ENCODE measurements at places on chromosomes 5 and 9.

DNA sequence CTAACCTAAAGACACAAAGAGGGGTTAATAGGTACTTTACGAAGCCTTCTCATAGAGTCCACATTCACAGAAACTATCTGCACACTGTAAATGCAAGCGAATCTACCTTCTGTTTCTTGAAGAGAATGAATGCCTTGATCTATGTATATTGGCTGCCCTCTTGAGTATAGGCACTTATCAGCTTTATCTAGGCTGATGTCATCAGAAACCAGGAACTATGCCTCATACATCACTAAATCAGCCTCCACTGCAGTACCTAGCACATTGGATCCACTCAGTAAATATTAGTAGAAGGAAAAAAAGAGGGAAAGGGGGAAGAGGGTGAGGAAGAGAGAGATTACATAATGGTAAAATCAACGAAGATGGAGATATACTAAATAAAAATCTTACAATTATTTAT is 477.1 kb downstream of the CAAP1 start:
- DNase-seq, result no peak

DNA sequence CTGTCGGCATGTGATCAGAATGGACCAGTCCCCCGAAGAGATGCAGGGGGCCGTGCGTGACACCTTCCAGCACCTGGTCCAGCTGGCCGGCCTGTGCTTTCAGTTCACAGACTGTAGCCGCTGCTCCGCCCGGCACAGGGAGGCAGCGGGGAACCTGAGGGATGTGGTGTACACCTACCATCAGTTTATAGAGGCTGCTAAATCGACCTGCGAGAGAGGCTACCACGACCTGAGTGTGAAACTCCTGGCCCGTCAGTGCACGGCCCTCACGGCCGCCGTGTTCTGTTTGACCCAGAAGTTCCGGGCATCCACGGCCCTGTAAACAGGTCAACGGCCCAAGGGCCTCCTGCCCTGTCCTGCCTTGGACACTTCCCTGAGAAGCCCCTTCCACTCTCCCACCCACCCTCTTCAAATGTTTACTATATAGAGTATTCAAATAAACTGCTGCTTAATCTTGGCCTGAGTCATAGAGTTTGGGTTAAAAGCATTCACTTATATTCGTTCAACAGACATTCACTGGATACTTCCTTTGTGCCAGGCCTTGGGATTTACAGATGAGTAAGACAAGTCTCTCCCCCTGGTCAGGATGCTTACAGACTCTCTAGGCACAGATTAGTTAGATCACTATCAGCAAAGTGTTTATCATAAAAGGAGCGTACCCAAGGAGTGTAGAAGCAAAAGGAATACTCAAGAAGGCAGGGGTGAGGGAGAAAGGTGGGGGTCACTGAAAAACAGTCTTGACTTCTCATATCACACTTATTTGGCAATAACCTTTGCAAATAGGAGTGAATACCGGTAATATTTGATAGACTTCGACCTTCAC is 6.9 kb upstream of the TRMT10B start:
- no peak for DNase-seq

- DNase-seq, result peak; percentile 92
Measured at GRCh38 chr5:140174465-140175366, at the start of gene CYSTM1. Gene CYSTM1, plus strand, starts transcription at chr5:140175188. Its CDS starts 19,278 bp downstream, at chr5:140194466.

DNA sequence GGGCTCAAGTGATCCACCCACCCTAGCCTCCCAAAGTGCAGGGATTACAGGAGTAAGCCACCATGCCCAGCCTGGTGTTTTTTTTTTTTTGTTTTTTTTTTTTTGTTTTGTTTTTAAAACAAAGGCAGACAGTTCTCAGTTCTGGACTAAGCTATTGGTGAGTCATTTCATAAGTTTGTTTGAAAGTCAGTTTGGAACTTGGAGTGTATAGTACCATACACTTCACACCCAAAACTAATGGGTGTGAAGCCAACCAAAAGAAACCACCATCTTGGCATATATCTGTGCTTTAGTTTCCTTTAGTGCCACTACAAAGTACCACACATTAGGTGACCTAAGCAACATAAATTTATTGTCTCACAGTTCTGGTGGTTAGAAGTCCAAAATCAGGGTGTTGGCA is 13.4 kb downstream of the MAST4 start:
- no peak for DNase-seq

- no peak for DNase-seq
Measured at GRCh38 chr9:34276772-34277171, 52.3 kb downstream of the KIF24 start.

- no peak for DNase-seq
Measured at GRCh38 chr9:81595887-81596543, 93.3 kb downstream of the TLE1 start.

DNA sequence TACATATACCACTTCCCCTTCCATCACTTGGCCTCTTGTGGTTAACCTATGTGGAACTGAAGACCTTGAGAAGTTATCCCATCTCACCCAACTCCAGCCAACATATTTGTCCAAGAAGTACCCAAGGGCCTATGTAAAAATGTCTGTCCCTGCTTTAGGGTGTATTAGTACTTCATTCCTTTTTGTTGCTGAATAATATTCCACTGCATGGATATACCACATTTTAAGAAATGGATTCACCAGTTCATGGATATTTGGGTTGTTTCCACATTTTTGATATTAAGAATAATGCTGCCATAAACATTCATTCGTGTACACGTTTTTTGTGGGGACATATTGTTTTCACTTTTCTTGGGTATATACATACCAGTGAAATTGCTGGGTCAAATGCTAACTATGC is 28.6 kb downstream of the IDNK start:
- no peak for DNase-seq

- DNase-seq, result no peak
Measured at GRCh38 chr5:62029303-62029702, 276.7 kb upstream of the KIF2A start.

DNA sequence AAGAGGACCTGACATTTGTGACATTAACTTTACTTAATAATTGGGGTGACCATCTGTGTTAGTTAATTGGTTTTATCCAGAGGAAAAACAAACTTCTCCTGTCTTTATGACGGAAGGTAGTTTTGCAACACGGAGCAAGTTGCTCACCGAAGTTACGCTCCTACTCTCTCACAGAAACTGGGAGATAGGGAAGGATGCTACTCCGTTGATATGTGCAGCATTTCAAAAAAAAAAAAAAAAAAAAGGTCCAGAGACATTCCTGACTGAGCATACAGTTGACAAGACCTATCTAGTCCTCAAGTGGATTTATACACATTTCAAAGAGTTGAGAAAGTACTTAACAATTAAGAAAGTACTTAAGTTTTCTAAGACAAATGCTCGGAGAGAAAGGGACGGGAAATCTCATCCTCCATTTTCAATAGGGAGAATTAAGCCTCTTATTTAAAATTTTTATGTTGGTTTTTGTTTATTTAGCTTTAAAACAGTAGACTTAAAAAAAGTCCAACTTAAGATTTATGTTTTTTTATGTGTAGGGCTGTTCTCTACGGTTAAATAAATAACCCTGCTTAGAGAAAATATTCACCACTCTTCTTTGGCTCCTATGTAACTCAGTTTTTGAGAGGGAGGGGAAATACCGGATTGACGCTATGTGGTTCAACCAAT is 455 bp upstream of the FER start:
- DNase-seq, result no peak

DNA sequence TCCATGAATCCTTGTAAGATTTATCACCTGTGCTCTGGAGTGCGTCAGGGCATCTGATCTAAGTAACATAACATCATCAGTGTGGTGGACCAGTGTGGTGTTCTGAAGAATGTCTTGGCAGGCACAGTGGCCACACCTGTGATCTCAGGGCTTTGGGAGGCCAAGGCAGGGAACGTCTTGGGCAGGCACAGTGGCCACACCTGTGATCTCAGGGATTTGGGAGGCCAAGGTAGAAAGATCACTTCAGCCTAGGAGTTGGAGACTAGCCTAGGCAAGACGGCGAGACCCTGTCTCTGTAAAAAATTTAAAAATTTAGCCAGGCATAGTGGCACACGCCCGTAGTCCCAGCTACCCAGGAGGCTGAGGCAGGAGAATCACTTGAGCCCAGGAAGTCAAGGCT is 185.5 kb downstream of the CACNA1B start:
- no peak for DNase-seq

GRCh38 chr5:95599252-95599651 is 20.6 kb upstream of the GPR150 start:
- DNase-seq, result no peak

DNA sequence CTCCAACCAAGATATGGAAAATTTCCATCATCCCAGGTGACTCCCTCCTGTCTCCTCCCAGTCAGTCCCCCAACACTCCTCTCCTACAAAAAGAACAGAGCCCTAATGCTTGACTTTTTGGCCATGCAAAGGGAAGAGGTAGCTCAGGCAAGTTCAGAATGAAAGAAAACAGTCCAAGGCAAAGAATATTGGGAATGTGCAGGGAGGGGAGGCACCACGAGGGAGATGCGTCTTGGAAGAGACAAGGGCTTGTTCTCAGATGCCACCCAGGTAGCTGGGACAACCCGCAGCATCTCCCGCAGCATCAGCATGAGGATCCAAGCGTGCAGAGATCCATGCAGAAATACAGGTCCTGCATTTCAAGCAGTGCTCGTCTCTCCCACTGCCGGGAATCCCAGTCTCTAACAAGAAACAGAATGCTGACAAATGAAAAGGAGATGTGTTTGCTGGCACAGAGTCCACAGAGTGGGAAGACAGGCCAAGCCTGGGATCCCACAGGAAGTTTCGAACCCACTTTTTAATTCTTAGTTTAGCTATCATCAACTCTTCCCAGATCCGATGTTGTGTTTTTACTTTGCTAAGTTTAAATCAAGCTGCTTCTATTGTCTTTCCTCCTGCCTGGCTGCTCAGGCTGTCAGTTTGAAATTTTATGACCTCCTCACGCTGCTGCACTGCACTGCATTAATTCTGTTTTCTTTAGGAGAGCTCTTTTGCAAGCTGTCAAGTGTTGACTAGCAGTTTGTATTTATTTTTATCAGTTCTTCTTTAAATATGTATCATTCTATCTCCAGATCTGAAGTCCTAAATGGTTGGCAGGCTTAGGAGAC is 86.8 kb upstream of the OSMR start:
- no peak for DNase-seq

- no peak for DNase-seq
Measured at GRCh38 chr9:13263511-13263910, 16.0 kb downstream of the MPDZ start.

DNA sequence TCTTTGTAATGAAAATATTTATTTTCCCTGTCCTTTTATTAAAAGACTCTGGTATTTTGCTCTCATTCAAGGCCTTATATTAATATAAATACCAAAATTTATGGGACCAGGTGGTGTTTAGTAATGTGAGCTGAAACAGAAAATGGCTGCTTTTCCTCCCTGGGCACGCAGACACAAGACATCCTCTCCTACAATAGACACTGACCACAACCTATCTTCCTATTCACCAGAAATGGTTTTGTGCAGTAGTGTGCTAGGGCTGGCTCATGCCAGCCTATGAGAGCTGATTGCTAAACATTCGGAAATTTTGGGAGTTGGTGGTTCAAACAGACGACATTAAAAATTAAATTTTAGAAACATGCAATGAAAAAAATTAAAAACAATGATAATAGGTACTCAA is 338.2 kb downstream of the BNC2 start:
- no peak for DNase-seq

DNA sequence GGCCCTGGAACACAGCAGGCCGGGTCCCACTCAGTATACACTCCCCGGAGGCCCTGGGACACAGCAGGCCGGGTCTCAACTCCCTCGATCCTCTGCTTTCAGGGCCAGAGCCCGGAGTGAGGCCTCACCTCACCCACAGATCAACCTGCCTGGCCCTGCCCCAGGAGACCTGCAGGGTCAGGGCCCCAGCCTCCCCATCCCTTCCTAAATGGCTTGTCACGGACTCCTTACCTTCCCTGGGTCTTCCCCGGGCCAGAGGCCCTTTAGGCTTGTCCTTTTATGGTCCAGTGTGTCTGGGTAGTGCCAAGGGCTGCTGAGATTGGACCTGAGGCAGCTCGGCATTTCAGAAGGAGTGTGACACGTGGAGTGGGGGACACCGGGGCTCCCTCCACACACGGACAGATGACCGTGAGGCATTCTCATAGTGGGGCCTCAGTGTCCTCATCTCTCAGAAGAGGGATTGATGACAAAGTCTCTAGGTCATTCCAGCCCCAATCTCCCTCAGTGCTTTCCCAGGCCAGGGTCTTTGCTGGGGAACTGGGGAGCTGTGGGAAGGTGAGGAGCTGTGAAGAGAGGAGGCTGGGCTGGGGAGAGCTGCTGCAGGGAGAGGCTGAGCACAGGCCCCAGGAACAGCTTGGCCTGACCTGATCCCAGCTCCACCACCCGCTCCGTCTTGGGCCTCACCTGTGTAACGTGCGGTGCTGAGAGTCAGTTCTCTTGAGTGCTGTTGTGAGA is 18.0 kb upstream of the PLEKHG4B start:
- DNase-seq, result no peak

- peak; percentile 52 for DNase-seq
Measured at GRCh38 chr5:79513704-79514390, at the start of gene HOMER1. Gene HOMER1, minus strand, starts transcription at chr5:79514134. Its CDS starts 1,360 bp downstream, at chr5:79512774.

GRCh38 chr5:151222790-151223446 is 974 bp downstream of the CCDC69 start:
- DNase-seq, result peak; percentile 71

DNA sequence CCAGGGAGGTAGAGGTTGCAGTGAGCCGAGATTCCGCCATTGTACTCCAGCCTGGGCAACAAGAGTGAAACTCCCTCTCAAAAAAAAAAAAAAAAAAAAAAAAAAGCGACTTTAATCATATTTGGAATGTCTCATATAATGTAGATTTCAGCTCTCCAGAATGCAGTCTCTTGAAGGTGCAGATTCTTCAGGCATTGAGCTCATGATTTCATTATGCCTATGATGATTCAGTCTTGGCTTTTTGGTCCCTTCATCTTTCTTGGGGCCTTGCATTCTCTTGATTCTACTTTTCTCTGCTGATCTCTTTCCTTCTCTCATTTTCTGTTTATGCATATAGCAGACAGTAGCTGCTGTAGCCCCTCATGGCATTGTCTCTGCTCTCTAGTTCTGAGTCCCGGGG is 22.9 kb downstream of the KDM4C start:
- no peak for DNase-seq

DNA sequence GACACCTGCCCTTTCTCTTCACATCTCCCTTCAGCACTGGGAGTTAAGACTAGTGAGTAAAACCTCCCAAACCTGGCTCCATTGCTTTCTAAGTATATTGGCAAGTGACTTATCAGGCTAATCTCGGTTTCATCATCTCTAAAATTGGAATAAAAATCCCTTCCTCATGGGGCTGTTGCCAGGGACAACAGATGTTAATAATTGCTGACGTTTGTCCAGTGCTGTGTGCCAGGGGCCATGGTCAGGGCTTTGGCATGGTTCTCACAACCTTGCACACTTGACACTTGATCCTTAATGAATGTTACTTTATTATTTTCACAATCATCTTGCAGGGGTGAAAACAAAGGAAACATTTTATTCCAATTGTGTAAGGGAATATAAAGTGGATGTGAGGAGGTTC is 1262.0 kb upstream of the WWC1 start:
- no peak for DNase-seq
